ENCODE measurements at places on chromosomes 16 and 17.

DNA sequence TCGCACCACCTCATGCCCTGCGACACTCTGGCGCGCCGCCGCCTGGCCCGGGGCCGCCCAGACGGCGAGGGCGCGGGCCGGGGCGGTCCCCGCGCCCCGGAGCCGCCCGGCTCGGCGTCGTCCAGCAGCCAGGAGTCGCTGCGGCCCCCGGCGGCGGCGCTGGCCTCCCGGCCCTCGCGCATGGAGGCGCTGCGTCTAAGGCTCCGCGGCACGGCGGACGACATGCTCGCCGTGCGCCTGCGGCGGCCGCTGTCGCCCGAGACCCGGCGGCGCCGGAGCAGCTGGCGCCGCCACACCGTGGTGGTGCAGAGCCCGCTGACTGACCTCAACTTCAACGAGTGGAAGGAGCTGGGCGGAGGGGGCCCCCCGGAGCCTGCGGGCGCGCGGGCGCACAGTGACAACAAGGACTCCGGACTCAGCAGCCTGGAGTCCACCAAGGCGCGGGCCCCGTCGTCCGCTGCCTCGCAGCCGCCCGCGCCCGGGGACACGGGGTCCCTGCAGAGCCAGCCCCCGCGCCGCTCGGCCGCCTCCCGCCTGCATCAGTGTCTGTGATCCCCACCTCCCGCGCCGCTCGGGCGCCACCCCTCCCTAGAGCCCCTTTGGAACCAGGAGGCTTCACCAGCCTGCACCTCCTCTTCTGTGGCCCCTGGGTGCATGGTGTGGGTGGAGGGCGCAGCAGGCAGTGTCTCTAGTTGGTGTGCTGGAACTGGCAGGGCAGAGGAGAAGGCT lies 82.3 kb downstream of the ARHGAP23 start:
- no peak for DNase-seq

DNA sequence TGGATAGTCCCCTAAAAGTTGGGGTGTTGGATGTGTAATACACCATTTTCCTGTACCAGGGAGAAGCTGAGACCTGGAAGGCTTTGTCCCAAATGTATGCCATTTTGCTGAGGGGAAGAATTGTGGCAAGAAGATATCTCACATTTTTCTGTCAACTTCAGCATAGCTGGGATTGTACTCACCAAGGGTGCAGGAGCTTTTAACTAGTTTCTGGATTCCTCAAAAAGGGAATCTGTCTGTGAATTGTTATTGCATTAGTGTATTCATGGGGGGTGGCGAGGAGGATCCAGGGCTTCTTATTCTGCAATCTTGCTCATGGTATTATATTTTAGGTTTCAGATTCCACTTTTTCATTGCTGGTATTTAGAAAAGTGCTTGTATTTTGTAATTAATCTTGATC lies 208.2 kb upstream of the MYOCD start:
- no peak for DNase-seq

DNA sequence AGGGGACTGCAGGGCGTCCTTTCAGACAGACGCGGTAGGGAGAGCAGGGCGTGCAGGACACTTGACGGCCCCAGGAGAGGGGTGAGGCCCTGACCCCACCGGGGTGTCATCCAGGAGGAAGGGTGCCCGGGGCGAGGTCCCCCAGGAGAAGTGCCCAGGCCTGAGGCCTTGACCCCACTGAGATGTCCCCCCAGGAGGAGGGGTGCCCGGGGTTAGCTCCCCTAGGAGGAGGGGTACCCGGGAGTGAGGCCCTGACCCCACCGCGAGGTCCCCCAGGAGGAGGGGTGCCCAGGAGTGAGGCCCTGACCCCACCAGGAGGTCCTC lies 27.2 kb upstream of the METRNL start:
- DNase-seq = no peak

DNA sequence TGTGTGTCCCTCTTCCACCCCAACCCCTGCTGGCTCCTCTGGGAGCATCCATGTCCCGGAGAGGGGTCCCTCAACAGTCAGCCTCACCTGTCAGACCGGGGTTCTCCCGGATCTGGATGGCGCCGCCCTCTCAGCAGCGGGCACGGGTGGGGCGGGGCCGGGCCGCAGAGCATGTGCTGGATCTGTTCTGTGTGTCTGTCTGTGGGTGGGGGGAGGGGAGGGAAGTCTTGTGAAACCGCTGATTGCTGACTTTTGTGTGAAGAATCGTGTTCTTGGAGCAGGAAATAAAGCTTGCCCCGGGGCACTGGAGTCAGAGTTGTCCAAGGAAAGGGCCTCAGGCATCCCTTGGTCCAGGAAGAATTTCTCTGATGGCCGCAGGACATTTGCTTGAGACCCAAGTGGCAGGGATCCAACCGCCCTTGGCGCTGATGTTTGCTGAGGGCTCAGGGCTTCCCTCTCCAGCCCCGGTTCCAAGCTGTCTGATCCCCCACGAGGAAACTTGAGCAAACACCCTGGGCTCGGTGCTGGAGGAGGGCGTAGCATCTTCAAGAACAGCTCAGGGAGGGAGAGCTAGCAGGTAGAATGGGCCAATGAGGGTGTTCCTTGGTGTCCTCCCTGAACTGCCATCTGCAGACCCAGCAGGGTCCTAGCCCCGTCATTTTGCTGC lies 4.5 kb downstream of the NXPH3 start:
- no peak for DNase-seq

DNA sequence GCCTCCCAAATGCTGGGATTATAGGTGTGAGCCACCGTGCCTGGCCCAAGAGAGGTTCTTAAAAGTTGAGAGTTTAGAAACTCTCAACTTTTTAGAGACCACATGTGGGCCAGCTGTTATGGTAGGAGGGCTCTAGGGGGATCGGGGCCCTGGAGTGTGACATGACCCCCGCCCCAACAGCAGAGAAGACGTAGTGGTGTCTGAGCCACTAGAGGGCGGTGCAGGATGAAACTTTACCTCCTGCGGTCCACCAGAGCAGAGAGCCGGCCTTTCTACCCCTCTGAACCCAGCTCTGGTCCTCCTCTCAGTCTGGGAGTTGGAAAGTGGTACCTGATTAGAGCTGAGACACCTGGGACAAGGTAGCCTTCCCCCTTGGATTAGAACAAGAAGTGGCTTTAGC lies 7.4 kb downstream of the CDK5RAP3 start:
- peak; percentile 48 for DNase-seq

DNA sequence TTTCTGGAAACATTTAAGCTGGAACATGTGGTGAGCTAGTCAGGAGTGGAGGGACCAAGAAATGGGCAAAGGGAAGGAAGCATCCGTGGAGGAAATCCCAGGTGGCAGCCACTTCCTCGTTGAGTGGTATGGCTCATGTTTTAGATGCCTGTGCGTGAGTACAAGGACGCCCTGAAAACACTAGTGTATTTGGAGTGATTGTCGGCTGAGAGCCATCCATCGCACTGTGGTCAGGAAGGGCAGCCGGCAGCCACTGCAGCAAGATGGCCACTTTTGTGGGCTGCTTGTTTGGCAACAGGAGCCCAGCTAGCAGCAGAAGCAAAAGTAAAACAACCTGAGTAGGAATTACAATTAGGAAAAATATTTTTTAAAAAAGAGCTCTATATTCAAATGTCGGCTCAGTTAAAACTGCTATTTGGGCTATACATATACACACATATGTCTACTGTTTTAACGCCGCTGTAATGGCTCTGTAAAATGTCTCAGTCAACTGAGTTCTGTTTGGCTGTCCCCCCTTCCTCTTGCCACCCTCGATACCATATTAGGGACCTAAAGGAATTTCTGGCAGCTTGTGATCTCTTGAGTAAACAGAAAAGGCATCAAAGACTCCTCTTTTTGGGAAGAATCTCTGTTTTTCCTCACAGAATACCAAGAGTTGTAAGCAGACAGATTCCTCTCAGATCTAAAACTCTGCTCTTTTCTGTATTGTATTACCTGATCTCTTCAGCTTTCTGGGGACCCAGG lies 39.2 kb downstream of the BRD7 start:
- DNase-seq = no peak

- DNase-seq = no peak
These were observed 35.5 kb upstream of the METTL16 start for GRCh38 chr17:2547176-2547575.

DNA sequence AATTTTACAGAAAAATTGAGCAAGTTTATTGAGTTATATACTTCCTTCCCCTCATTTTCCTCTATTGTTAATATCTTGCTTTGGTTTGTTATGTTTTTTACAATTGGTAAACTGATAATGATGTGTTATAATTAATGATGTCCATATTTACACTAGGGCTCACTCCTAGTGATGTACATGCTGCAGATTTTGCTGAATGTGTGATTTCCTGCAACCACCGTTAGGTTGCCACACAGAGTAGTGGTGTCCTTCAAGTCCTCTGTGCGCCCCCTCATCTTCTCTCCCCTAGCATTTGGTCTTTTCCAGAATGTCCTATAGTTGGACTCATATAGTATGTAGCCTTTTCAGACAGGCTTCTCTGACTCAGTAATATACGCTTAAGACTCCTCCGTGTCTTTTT lies 167.5 kb downstream of the RPTOR start:
- no peak for DNase-seq

GRCh38 chr17:58702045-58702476 lies 9.7 kb downstream of the RAD51C start:
- DNase-seq = no peak

- no peak for DNase-seq
These were observed 63.6 kb downstream of the PLCG2 start for GRCh38 chr16:81842564-81843242.

DNA sequence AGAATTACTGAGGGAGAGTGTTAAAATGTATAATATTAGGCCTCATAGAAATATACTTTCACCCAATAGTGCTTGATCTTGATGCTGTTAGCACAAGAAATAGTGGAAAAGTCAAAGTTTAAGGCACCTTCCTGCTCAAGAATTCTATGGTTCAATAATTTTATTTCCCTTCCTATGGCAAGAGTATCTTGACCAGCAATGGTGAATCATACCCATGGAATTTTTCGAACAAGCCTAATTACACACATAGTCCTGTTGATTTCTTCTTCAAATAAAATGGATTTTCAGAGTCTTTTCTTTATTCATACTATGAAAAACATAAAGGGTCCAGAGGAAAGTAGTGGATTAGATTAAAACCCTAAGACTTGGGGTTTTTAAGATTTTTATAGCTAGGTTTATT lies 810.6 kb downstream of the CDH11 start:
- DNase-seq = no peak

GRCh38 chr16:19701091-19701490 lies 16.9 kb downstream of the KNOP1 start:
- DNase-seq = no peak

GRCh38 chr16:15928261-15929104 lies 20.9 kb upstream of the ABCC1 start:
- no peak for DNase-seq

DNA sequence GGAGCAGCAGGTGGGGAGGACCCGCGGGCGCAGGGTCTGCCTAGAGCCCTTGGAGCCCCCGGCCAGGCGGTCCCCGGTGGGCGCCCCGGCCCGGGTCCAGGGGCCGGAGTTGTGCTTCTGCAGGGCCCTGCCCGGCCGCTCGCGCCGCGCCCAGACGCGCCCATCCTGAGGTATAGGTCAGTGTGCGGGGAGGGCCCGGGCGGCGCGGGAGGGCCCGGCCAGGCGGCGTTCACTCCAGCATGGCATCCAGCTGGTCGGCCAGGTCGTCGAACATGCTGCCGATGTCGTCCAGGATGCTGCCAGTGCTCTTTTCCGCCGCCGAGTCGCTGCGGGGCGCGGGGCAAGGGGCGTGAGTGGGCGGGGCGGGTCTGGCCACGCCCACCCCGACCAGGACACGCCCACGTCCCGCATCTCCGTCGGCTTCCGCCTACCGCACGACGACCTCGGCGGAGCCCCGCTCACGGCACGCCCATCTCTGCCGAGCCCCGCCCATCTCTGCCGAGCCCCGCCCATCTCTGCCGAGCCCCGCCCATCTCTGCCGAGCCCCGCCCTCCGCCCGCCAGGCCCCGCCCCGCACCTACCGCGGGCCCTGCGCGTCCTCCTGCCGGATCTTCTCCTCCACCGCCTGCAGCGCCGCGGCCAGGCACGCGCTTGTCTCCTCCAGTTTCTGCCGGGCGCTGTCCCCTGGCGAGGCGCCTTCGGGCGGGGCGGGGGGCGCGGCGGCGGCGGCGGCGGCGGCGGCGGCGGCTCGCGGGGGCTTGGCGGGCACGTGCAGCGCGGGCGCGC lies 17.9 kb downstream of the CASKIN1 start:
- DNase-seq = peak; percentile 22

DNA sequence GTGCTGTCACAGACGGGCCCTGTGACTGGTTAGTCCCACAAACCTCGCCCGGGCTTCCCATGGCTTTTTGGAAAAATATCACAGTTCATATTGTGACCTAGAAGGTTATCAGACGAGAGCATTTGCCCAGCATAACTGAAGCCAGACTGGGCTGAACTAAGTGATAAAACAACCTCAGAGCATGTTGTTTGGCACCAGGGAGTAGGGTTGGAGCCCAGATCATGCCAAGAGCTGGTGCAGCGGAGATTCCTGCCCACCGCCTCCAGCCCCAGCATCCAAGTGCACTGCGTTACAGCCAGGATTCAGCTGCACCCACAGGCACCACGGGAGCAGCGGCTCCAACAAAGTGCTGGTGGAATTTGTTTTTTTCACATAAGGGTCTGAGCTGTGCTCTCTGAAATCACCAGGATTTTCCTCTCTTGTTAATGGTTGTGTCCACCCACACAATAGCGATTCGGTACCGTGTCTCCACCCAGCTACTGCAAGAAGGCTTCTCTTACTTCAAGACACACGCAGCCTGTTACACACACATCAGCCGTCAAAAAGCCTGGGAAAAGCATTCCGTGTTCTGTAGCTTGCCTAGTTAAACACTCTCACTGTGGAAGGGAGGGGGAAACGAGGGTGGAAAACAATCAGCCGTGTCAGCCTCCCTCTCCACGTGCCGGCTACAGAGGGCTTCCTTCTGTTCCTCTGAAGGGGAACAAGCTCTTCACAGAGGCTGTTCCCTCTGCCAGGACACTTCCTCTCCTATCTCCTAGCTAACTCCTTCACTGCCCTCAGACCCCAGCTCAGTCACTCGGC lies 273.8 kb downstream of the C16orf95 start:
- DNase-seq = no peak

All from activated naive CD4-positive, alpha-beta T cell treated with Interleukin-2 at 50 U/mL for 16 hours (primary cell).